ENCODE measurements at places on chromosomes 3 and 15.

DNA sequence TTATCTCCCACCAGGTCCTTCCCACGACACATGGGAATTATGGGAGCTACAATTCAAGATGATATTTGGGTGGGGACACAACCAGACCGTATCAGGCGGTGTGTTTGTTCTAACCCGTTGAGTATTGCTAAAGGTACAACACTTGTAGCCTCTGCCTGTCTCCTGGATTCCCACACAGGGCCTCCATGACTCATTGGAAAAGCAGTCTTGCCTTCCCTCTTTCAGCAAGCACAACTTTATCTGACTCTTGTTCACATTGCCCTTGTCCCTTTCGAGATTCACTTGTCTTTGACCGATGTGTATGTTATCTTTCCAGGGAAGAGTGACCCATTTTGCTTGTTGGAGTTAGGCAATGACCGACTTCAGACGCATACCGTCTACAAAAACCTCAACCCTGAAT is 152.3 kb downstream of the MCTP2 start:
- DNase-seq, result no peak

GRCh38 chr3:128489674-128489926 is 3.4 kb downstream of the GATA2 start:
- DNase-seq, result no peak

DNA sequence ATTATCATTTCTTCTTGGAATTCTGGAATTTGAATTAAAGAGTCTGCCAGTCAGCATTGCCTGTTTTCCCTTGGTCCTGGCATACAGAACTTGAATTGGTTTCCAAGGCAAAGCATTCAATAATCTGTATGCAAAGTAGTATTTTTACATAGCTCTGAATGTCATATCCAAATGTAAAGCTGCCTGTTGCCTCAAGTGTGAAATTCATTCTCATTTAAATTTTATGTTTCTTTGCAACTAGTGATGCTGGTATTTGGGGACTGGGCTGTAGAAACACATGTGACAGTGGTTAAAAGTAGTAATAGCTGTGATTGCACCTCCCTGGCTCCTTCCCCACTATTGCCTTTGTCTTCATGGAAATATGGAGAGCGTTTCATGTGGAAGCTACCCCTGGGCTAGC is 743.9 kb upstream of the GOLIM4 start:
- DNase-seq, result no peak

DNA sequence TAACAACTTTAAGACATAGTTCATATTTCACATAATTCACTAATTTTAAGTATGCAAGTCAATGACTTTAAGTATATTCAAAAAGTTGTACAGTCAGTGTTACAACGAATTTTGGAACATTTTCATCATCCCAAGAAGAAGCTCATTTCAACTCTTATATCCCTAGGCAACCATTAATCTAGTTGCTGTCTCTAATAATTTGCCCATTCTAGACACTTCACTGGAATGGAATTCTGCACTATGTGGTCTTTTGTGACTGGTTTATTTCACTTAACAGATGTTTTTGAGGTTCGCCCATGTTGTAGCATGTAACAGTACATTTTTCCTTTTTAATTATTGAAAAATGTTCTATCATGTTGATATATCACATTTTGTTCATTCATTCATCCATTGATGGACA is 104.2 kb upstream of the SPRED1 start:
- DNase-seq, result no peak

GRCh38 chr15:83940136-83940535 is 286.2 kb downstream of the ADAMTSL3 start:
- no peak for DNase-seq

GRCh38 chr15:73052653-73053397 is 562 bp downstream of the NEO1 start:
- no peak for DNase-seq

GRCh38 chr3:154486949-154487348 is 57.0 kb upstream of the GPR149 start:
- no peak for DNase-seq

DNA sequence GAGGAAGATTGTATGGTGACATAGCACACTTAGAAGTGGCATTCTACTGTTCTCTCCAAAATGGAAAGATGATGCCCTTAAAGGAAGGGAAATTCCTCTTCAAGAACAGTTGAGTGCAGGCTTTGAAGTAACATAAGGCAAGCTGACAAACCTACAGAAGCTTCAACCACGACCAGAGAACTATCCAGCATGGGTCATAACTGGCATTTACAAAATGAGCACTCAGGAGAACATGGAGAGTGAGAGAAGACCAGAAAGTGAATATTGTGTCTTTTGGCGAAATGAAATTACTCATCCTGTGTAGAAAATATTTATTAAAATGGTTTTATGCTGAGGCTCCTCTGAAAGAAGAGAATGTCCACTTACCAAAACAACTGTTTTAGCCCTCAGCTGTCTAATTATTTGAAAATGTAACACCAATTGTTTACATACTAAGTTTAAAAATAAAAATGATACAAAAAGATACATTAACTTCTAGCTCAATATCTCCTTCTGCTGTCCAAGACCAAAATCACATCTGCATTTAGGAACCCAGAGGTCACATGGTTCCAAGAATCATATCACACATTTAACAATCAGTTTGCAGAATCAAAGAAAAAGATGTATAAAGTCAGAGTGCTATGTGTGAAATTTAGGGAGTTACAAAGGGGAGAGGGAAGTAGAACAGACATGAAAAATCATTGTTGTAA is 216.9 kb downstream of the ATP8B4 start:
- DNase-seq, result no peak

GRCh38 chr15:47184908-47185801 is 532.1 kb upstream of the SEMA6D start:
- DNase-seq, result no peak

GRCh38 chr15:52068004-52068615 is 44.5 kb downstream of the BCL2L10 start:
- no peak for DNase-seq

- DNase-seq, result no peak
Observed at GRCh38 chr3:171284308-171285075, 175.7 kb downstream of the TNIK start.

DNA sequence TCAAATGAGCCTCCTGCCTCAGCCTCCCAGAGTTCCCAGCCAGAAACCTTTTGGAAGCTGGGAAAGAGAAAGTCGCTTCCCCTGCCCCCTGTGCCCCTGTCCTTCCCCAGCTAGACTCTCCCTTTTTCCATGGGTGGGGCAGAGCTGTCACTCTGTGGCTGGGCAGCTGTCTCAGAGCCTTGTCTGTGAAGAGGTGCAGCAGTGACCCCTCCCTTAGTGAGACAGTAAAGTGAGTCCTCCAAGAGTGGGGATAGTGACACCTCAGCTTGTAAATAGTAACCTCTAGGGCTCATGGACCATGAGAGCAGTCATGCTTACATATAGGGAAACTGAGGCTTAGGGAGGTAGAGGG is 76.3 kb downstream of the SMAD6 start:
- DNase-seq, result no peak

- no peak for DNase-seq
Observed at GRCh38 chr3:73586628-73587027, 38.1 kb downstream of the PDZRN3 start.

DNA sequence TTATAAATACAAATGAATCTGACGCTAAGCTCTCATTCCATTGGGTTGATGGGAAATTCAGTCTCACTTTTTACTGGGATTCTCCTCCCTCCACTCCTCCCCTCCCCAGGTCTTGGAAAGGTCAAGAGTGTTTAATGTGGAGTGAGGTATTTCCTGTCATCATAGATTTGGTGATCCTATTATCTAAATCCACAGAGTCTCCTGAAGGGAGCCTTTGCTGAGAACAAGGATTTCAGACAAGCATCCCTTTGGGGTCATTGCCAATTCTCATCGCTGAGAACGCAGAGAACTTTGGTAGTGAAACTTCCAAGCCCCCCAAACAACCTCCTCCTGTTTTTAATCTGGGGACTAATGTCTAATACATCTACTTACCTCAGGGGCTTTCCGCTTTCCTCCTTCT is 297.9 kb downstream of the OTOL1 start:
- DNase-seq, result no peak

All from MV-4-11 (cell line).